ENCODE measurements at places on chromosomes 4 and X. TPM values are rescaled to one million over a fixed set of nuclear protein-coding genes. Genes with fewer than 3 reads are reported as not detected.

DNA sequence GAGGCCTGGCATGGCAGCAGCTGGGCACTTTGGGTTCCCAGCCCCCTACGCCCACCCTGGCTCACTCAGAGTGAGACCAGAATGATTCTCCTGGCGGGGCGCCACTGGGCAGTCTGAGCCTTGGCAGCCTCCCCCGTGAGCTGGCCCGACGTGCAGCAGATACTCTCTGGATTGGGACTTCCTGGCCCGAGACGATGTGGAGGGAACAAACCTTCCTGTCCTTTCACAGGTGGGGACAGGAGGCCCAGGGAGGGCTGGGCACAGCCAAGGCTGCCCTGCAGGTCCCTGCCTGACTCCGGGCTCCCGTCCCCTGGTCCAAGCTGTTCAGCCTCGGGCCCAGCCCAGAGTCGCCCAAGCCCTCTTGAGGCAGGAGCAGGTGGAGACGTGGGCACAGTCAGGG lies 17.9 kb upstream of the ADD1 start:
- DNase-seq = peak; percentile 27

- DNase-seq = no peak
Measured at GRCh38 chrX:132802033-132802432, 156.4 kb downstream of the HS6ST2 start.

DNA sequence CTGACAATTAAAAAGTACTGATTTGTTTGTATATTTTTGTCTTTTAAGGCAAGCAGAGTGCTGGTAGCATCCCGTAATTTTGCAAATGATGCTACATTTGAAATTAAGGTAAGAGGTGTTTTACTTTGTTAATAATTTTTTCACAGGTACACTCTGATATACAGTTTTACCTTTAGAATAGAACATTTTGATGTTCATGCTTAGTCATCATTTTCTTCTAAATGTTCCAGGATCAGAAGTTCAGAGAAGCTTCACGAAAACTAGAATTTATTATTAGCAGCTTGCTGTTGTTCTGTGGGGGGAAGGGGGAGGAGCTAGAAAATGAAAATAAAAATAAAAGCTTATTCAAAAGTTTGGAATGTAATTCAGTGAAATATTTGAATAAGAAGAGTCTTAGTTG lies 5.5 kb downstream of the PDHA1 start:
- no peak for DNase-seq

DNA sequence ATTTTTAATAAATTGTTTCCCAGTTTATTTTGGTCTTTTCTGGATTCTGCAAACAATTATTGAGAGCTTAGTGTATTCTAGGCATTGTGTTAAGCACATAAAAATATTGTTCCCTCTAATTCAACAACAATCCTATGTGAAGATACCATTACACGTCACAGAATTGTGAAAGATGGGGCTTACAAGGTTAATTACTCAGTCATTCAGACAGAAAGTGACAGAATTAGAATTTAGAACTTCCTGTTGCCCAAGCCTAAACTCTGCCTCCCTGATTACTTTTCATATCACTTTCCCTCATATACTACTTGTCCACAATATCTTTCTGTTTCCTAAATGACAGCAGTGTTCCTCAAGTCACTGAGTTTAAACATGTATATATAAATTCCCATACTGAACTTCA lies 186.7 kb upstream of the VEGFC start:
- DNase-seq = no peak

GRCh38 chrX:13121020-13121555 lies 76.7 kb upstream of the FAM9C start:
- DNase-seq = no peak

GRCh38 chrX:109448282-109448938 lies 33.5 kb downstream of the GUCY2F start:
- no peak for DNase-seq

GRCh38 chr4:184447664-184448063 lies 26.7 kb downstream of the IRF2 start:
- no peak for DNase-seq

DNA sequence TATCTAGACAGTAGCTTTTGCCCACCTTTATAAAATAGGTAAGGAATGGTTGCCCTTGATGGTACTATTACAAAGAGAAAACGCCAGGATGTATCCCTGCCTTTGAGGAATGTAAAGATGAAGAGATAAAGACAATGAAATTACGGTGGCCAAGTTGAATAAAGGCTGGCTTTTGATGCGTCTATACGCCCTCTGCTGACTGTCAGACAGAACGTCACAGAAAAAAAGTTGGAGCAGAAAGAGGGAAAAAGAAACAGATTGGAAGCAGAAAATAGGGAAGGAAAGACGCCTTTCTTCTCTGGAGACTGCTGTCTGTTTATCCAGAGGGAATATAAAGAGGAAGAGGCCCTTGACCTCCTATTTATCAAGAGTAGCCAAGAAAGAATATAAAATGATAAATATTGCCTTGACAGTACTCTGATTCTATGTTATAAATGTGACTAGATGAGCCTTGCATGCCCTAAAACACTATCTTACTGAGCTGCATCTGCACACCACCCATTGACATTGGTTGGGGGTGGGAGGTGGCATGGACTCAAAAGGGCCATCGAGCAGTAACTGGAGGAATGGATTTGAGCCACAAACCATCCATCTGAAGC lies 30.6 kb downstream of the PCDH19 start:
- no peak for DNase-seq

GRCh38 chrX:141989134-141989533 lies 85.4 kb downstream of the MAGEC1 start:
- peak; percentile 46 for DNase-seq

GRCh38 chr4:1174941-1175634 lies 2.7 kb upstream of the SPON2 start:
- no peak for DNase-seq

DNA sequence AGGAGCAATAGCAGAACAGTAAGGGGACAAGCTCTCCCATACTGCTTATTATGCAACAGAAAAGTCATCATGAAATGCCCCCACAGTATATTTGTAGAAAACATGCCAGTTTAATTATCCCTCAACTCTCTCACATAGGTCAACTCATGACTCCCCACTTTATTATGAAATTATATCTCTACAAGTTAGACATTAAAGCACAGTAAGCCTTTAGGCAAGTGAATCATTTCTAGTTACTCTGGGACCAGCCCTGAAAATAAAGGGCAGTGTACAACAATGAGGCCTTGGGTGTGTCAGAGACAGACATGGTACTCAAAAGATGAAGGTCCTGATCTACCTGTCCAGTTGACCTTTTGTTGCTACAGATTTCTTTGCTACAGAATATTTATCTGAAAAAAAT lies 191.9 kb downstream of the FBXW7 start:
- DNase-seq = no peak

Gene DCAF12L2
- total RNA-seq = 1.4 TPM

Gene MAGEB17
- not detected for total RNA-seq

Gene HAND2
- total RNA-seq = 0.16 TPM
